ENCODE measurements at places on chromosomes 5 and 9. TPM values are rescaled to one million over a fixed set of nuclear protein-coding genes. Genes with fewer than 3 reads are reported as not detected.

DNA sequence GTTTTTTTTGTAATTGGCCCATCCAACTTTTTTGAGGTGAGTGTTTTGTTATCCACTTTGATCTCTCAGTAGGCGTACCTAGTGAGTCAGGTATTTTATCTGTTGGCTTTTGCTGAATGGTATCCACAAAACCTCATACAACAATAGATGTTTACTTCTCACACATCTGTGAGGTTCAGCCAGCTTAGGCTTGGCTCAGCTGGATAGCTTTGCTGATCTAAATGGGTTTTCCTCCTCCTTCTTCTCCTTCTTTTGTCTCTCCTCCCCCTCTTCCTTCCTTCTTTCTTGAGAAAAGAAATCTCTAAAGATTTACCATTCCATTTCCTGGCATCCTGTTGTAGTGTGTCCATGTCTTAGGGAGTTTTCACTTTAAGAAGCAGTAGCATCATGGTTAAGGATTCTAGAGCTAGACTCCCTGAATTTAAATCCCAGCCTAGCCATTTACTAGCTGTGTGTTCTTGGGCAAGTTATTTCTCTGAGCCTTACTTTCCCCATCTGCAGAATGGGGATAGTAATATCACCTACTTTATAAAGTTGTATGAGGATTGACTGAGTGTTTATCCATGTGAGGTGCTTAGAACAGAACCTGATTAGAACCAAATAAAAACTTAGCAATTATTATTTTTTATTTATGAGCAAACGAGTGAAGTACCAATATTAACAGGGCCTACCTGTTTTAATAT is 126.3 kb downstream of the ARHGAP26 start:
- DNase-seq, result peak; percentile 52

DNA sequence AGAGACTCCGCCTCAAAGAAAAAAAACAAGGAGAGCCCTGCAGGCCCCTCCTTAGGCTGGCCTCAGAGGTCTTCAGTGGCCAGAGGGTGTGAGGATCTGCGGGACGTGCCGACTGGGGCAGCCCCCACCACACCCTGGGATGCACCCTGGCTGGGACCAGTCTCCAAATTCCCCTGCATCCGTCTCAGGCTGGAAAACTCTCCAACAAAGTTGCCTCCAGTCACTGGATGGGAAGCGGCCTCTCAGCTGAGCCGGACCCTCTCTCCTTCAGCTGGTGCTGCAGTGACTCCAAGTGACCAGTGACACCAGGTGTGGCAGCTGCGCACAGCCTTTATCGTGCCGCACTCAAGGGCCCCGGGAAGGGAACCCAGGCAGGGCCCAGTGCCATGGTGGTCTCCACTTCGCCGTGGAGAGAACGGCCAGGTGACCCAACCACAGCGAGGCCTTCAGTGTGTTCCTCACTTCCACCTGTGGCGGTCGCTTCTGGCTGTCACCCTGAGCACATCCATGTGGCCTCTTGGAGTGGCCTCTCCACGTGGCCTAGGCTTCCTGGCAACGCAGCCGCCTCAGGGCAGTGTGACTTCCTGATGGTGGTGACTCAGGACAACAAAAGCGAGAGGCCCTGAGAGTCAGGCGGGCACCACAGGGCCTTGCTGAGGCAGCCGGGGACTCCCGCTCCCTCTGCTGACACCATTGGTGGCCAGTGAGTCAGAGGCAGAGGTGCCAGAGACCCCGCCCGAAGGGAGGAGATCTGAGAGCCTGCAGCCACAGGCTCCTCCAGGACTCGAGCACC is 19.3 kb upstream of the CAMSAP1 start:
- DNase-seq, result peak; percentile 88

DNA sequence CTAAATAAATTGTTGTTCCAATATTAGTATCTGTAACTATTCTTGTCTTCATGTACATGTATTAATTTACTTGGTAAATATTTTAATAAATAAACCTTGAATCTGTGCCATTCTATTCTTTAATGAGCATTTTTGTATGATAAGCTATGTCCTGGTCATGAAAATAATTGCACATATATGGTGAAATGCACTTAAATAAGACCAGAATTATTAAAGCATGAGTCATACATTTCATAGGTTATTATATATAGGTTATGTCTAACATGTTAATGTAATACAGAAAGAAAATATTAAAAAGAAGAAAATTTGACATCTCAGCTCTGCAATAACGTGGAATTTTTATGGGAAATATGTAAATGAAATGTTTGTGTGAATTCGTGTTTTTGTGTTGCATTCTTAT is 1168.1 kb downstream of the TAF11L14 start:
- peak; percentile 58 for DNase-seq

GRCh38 chr9:22052376-22052945 is 43.4 kb upstream of the CDKN2B start:
- peak; percentile 99 for DNase-seq

- no peak for DNase-seq
Observed at GRCh38 chr9:84874022-84874421, 204.5 kb downstream of the NTRK2 start.

GRCh38 chr5:173163219-173163618 is 18.9 kb downstream of the BNIP1 start:
- no peak for DNase-seq

- DNase-seq, result no peak
Observed at GRCh38 chr5:39191216-39191615, 28.1 kb downstream of the FYB1 start.

DNA sequence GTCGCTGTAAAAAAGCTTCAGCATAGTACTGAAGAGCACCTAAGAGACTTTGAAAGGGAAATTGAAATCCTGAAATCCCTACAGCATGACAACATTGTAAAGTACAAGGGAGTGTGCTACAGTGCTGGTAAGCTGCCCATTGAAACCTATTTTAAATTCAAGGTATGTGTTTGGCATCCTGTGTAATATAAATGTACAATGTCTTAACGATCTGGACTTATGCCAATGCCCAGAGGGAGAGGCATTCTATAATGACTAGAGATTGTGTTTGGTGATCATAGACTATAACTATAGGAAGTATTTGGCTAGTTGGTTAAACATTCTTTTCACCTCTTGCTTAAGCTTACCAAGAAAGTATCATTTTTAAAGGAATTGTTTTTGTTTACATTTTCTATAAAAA is 95.7 kb downstream of the INSL6 start:
- no peak for DNase-seq

DNA sequence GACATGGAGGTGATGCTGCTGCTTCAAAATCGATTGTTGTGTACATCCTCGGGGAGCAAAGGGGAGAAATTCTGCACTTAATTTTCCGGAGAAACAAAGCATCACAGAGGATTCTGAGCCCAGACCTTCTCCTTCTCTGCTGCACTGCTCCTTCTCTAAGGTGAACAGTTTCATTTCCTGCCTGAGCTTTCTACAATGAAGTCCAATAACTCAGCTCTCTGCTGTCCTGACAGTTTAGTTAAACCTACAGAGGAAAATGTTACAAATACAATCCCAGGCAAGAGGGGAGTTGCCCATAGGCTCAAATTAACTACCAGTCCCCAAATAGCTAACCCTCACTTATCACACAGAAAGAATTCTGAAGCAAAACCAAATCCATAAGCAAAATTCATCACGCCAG is 206.3 kb downstream of the EFNA5 start:
- no peak for DNase-seq

GRCh38 chr9:2289263-2289662 is 274.1 kb downstream of the SMARCA2 start:
- no peak for DNase-seq

DNA sequence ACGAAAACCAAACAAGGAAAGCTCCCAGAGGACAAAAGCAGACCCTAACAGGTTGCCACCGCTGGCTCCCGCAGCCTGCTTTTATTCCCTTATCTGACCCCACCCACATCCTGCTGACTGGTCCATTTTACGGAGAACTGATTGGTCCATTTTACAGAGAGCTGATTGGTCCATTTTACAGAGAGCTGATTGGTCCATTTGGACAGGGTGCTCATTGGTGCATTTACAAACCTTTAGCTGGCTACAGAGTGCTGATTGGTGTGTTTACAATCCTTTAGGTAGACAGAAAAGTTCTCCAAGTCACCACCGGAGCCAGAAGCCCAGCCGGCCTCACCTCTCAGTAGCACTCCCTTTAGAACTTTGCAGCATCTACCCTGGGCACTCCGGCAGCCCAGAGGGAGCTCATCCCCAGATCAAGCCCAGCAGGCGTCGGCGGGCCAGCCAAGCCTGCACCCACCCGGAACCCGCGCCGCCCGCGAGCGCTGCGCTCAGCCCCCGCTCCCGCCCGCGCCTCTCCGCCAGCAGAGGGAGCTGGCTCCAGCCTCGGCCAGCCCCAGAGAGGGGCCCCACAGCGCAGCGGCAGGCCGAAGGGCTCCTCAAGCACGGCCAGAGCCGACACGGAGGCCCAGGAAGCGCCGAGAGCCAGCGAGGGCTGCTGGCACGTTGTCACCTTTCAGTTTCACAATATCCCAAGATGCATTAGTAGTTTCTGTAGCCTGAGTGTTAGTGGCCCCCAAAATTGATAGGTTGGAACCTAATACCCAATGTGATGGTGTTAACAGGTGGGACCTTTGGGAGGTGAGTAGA is 35.3 kb upstream of the CLPTM1L start:
- DNase-seq, result no peak

- DNase-seq, result no peak
Observed at GRCh38 chr9:70036641-70037040, 7.0 kb upstream of the MAMDC2 start.

DNA sequence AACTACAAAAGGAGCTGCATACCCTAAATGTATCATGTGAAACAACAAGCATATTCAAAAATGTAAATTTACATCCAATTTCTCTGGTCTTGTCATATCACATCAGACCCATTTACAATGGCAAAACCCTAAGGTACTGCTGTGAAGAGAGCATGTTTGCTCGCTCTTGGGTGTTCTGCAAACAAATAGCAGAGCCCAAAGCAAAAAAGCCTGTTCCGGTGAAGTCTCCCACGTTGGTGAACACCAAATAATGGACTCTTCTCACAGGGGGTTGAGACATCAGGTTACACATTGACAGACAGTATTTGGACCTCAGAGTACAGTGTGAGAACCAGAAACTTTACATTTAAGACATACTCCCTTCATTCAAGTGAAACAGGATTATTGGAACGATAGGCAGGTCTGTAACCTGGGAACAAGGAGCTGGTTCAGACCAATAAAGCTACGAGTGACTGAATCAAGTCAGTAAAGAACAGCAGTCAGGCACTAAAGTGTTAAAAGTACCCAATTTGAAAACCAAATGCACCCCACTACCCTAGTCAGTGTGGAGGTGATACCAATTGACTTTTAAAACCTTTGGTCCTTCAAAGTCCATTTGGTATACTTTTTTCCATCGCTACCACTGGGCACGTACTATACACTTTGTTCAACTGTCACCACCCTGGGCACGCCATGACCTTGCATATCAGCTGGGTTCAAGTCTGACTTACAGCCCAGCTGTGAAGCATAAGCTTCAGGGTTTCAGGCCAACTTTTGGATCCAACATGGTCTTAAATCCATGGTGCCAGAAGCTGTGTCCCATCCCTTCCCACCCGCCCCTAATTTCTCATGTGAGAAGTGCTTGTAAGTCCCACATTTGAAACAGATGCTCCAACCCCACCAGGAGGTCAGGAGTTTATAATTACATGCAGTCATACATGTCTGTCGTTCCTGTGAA is 36.4 kb downstream of the ETF1 start:
- no peak for DNase-seq

DNA sequence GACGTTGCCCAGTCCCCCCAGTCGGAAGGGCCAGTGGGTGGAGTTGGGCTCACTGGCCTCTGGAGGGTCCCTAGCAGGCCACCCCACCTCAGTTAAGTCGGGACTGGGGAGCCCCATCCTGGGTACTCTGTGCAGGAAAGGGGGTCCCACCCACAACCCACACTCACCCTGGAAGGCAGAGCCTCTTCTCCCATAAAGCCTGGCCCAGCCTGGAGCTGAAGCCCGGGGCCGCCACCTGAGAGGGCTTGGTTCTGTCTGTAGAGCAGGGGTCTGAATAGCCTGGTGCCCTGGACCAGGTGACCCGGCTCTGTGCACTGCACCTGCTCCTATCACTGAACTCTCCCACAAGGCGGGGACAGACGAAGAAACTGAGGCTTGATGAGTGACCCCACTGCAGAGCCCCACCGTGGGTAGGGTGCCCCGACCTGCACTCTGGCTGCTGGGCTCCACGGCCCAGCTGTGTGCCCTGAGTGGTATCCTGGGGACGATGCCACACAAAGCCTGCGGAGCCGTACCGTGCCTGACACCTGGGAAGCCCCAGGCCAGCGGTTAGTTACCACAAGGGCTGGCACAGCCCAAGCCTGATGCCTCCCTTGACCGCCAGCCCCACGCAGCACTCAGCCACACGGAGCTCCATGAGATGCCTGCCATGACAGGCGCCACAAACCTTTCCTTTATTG is 7.3 kb downstream of the PTGES2 start:
- no peak for DNase-seq

TRIM41 gene
- 10.3 TPM for total RNA-seq

DNA sequence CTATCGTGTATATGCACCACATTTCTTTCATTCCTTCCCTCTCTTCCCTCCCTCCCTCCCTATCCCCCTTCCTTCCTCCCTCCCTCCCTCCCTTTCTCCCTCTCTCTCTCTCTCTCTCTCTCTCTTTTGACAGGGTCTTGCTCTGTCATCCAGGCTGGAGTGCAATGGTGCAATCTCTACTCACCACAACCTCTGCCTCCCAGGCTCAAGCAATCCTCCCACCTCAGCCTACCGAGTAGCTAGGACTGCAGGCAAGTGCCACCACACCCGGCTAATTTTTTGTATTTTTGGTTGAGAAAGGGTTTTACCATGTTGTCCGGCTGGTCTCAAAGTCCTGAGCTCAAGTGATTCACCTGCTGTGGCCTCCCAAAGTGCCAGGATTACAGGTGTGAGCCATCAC is 1.1 kb upstream of the ANKS6 start:
- DNase-seq, result no peak

- no peak for DNase-seq
Observed at GRCh38 chr9:35397216-35397698, 92.7 kb upstream of the RUSC2 start.

DOCK8 gene
- total RNA-seq, result 0.26 TPM

DNA sequence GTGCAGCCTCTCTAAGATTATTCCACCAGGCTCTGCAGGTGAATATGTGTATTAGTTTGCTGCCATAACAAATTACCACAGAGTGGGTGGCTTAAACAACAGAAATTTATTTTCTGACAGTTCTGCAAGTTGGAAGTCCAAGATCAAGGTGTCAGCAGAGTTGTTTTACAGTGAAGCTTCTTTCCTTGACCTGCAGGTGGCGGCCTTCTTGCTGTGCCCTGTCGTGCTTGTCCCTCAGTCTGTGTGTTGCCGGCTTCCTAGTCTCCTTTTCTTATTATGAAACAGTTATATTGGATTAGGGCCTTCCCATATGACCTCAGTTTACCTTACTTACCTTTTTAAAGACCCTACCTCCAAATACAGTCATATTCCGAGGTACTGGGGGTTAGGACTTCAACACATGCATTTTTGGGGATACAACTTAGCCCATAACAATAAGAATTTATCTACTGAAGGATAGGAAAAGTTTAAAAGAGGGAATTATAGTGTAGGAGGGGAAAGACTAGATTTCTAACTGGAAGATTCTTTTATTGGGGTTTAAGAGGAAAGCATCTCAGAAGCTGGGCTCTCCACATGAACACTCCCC is 97.4 kb downstream of the OSTF1 start:
- DNase-seq, result peak; percentile 26

- no peak for DNase-seq
Observed at GRCh38 chr5:56791396-56791795, 24.0 kb upstream of the MAP3K1 start.

All from bronchial epithelial cell (primary cell).